ENCODE measurements at places on chromosomes 2 and 18.

DNA sequence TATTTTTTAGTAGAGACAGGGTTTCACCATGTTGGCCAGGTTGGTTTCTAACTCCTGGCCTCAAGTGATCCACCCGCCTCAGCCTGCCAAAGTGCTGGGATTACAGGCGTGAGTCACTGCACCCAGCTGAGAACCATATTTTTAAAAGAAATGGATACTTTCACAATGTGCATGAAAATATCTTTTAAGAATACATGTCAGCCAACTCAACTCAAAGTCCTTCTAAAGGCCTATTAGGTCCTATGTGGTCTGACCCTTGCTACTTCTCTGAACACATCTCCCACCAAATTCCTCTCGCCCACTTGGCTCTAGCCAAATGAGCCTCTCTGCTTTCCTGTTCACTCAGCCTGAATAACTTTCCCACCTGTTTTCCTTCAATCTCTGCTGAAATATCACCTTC is 119.6 kb downstream of the MTX2 start:
- no peak for DNase-seq

DNA sequence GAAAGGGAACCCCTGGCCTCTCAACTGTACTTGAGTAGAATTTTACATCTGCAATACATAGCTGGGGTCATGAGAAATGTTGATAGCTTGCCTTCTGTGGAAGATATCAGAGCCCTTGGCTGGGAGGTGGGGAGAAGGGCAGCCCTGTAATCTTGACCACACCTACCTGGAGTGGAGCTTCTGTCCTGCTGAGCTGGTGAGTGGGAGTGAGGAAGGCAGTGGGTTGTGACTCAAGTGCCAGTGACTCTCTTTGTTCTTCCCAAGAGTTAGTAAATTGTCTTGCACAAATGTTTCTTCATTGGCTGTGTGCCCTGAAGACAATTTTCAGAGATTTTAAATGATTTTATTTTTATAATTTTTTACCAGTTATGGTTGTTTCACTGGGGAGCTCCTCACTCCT is 277.3 kb downstream of the MBD5 start:
- no peak for DNase-seq

- no peak for DNase-seq
Measured at GRCh38 chr2:8030573-8031303, 651.1 kb upstream of the ID2 start.

GRCh38 chr2:168495524-168495923 is 39.5 kb downstream of the CERS6 start:
- no peak for DNase-seq

GRCh38 chr2:191617575-191617974 is 60.4 kb upstream of the NABP1 start:
- DNase-seq, result no peak
